ENCODE measurements at places on chromosomes 3 and 15. TPM values are rescaled to one million over a fixed set of nuclear protein-coding genes. Genes with fewer than 3 reads are reported as not detected.

Gene ZNF620
- 6.3 TPM for total RNA-seq

DNA sequence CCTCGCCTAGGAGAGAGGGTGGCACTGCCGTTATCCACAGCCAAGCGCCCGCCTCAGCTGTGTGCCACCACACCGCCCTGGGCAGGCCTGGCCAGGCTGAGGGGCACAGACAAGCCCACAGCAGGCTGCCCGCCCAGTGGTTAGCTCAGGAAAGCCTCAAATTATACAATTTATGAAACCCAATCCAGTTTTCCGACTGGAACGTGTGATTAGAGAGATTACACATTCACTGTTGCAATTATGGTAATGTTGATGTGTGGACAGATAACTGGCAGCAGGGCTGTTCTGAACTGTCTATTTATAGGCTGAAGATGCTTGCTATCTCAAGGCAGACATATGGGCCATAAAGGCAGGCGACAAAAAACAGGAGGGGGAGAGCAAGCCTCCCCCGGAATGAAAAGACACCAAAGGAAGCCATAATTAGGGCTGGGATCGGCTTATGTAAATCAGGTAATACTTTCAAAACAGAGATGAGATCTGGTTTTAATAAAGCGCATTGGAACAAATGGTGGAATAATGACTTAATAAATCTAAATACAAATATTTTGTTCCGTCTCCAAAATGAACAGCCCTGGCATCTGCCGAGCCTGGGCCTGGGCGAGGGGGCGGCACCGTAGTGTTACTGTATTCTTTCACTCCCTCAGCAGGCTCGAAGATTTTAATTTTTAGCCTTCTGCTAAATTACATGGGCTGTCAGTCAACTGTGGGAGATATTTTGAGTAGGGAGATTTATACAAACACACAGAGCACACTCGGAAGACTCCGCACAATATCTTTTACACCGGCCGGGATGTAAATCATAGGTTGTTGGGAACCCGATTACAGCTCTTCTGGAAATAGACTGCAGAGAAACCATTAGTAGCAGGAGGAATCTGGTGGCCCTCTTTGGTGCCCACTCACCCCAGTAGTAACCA is 103.1 kb upstream of the TLE3 start:
- H3K27ac ChIP-seq: no peak overlapping the region
- H3K27me3 ChIP-seq: no peaks in the 10 kb centered on the region
- H3K36me3 ChIP-seq: no peaks in the 10 kb centered on the region
- no peak overlapping the region for H3K4me3 ChIP-seq
- peaks cover 12% of the 10 kb centered on the region for H3K4me1 ChIP-seq

Gene FURIN
- total RNA-seq: 128 TPM

DNA sequence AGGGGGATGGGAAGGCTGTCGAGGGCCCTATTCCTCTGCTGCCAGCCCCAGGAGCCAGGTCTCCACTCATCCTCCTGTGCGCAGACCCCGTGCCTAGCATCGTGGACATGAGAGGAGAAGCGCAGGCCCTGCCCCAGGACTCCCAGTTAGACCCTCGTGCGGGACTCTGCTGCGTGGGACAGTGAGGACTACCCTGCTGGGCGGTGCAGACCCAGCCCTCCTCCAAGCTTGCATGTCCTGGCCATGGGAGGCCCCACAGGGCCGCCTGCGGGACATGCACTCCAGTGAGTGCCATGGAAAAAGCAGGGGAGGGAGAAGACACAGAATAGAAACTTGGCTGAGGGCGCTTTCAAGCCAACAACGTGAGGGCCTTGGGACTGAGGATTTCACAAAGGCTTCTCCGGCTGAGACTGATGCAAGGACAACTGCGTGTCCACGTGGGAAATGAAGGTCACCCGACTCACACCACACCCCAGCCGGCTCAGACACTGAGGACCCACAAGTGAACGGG is 62.6 kb upstream of the IQSEC1 start:
- no peak overlapping the region for H3K4me3 ChIP-seq
- H3K27me3 ChIP-seq: no peaks in the 10 kb centered on the region
- no peaks in the 10 kb centered on the region for H3K4me1 ChIP-seq
- H3K36me3 ChIP-seq: no peaks in the 10 kb centered on the region

Gene SLC51B
- total RNA-seq: not detected

DNA sequence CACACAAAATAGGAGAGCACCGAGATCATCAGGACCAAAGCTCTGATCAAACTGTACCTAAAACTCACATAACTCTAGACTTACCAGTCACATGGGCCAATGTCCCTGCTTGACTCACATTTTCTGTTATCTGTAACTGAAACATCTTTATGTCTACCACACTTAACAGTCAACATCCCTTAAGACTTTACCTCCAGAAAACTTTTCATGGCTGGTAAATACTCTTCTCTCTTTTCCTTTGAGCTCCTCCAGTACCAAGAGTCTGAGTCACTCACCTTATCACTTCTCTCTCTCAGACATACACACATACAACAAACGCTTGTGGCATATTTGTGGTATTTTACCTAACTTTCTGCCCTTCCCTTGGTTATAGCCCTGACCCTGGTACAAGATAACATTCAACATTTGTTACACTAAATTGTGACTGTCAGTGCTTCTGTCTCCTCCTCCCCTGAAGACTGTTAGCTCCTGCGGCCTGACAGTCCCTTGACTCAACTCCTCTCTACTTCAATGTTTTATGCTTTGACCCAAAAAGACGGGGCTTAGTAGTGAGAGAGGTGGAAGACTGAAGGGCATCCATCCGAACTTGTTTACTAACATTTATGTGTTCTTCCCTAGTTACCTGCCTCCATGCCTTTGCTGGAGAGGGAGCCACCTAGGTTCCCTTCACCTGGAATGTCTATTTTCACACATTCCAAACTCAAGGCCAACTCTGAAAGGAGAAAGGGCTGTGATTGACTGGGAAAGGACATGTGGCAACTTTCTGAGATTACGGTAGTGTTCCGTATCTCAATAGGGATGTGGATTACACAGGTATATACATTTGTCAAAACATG is 3.7 kb upstream of the EFHB start:
- no peaks in the 10 kb centered on the region for H3K4me1 ChIP-seq
- H3K36me3 ChIP-seq: no peaks in the 10 kb centered on the region
- H3K4me3 ChIP-seq: no peak overlapping the region
- H3K27ac ChIP-seq: no peak overlapping the region

DNA sequence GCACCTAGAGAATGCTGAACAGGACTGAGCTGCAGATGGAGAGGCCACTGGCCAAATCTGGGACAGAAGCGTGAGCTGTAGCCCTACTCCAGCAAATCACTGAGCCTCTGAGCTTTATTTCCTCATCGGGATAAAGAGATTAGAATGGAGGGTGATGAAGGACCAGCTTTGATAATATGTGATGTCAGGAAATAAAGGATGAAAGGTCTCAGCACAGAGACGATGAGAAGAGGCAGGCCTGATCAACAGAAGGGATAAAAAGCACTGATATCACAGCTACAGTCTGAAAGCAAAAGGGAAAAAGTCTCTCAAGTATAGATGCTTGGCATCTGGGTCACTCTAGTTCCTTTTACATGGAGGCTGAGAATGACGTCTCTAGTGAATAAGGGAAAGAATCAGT is 70.0 kb downstream of the DHX30 start:
- H3K4me3 ChIP-seq: no peak overlapping the region
- no peaks in the 10 kb centered on the region for H3K4me1 ChIP-seq
- peaks cover 55% of the 10 kb centered on the region for H3K36me3 ChIP-seq
- H3K27me3 ChIP-seq: no peaks in the 10 kb centered on the region
- H3K27ac ChIP-seq: no peak overlapping the region

GRCh38 chr3:102037791-102038190 is 188.5 kb downstream of the NFKBIZ start:
- no peak overlapping the region for H3K27ac ChIP-seq
- H3K4me3 ChIP-seq: no peak overlapping the region
- no peak for DNase-seq

- no peak overlapping the region for H3K27ac ChIP-seq
- no peaks in the 10 kb centered on the region for H3K36me3 ChIP-seq
- H3K27me3 ChIP-seq: no peaks in the 10 kb centered on the region
- H3K4me3 ChIP-seq: no peak overlapping the region
- DNase-seq: no peak
- H3K4me1 ChIP-seq: no peaks in the 10 kb centered on the region
These were observed 65.9 kb upstream of the TMEM108 start for GRCh38 chr3:132972333-132972732.

Gene CLCN2
- 3.8 TPM for total RNA-seq

Gene NAA50
- total RNA-seq: 81.8 TPM

- no peak overlapping the region for H3K27ac ChIP-seq
- no peaks in the 10 kb centered on the region for H3K27me3 ChIP-seq
- H3K4me1 ChIP-seq: peaks cover 4% of the 10 kb centered on the region
- DNase-seq: no peak
- H3K4me3 ChIP-seq: no peak overlapping the region
These were observed 30.3 kb downstream of the UMPS start for GRCh38 chr3:124760601-124761000.

Gene CCDC39
- 1.2 TPM for total RNA-seq

- no peaks in the 10 kb centered on the region for H3K27me3 ChIP-seq
- peaks cover 22% of the 10 kb centered on the region for H3K4me1 ChIP-seq
- H3K36me3 ChIP-seq: peaks cover 17% of the 10 kb centered on the region
- peak overlapping the region; percentile 97 for H3K4me3 ChIP-seq
- H3K27ac ChIP-seq: peak overlapping the region; percentile 90
- no peak for DNase-seq
These were observed 756 bp upstream of the RMDN3 start for GRCh38 chr15:40755812-40756208.

DNA sequence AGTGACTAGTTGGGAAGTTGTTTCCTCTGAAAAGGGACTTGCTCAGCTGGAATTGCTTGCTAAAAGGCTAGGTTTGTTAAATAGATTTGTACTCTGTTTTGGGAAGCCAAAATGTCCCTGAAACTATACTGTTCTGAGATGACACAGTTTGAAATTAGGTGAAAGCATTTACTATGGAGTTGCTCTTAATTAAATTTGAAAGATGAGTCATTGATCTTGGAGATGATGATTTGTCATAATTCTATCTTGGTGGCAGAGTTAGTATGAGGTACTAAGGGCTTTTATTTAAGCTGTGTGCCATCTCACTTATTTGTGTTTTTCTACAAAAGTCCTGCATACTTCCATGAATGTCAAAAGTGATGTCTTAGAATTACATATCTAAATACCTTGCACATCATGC is 320.9 kb downstream of the PTPRG start:
- H3K27me3 ChIP-seq: no peaks in the 10 kb centered on the region
- no peak for DNase-seq
- H3K4me1 ChIP-seq: peaks cover 12% of the 10 kb centered on the region
- no peak overlapping the region for H3K4me3 ChIP-seq

Gene PKM
- total RNA-seq: 569 TPM

- H3K27ac ChIP-seq: no peak overlapping the region
- no peaks in the 10 kb centered on the region for H3K36me3 ChIP-seq
- no peak overlapping the region for H3K4me3 ChIP-seq
- no peak for DNase-seq
- H3K27me3 ChIP-seq: no peaks in the 10 kb centered on the region
These were observed 389.8 kb downstream of the NR2F2 start for GRCh38 chr15:96720251-96720650.

- H3K27ac ChIP-seq: no peak overlapping the region
- no peaks in the 10 kb centered on the region for H3K36me3 ChIP-seq
- H3K4me1 ChIP-seq: no peaks in the 10 kb centered on the region
These were observed 7.8 kb upstream of the GPR171 start for GRCh38 chr3:151210676-151211381.

DNA sequence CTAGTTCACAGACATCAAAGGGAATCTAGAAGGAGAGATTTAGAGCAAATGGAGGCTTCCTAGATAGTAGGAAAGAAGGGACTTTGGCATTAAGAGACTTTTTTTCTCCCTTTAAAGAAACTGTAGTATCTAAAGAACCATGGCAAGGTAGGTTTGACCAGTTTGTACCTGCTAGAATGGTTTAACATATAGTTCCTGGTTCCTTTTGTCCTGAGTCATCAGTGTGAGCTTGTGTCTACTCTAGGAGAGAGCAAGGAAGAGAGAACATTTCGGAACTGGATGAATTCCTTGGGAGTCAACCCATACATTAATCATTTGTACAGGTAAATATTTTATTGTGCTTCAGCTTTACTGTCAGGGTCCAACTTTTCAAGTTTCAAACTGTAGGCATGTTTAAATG is 29.6 kb upstream of the TRPC1 start:
- no peak for DNase-seq
- no peaks in the 10 kb centered on the region for H3K36me3 ChIP-seq
- H3K27ac ChIP-seq: no peak overlapping the region
- no peaks in the 10 kb centered on the region for H3K27me3 ChIP-seq
- no peak overlapping the region for H3K4me3 ChIP-seq
- H3K4me1 ChIP-seq: no peaks in the 10 kb centered on the region

DNA sequence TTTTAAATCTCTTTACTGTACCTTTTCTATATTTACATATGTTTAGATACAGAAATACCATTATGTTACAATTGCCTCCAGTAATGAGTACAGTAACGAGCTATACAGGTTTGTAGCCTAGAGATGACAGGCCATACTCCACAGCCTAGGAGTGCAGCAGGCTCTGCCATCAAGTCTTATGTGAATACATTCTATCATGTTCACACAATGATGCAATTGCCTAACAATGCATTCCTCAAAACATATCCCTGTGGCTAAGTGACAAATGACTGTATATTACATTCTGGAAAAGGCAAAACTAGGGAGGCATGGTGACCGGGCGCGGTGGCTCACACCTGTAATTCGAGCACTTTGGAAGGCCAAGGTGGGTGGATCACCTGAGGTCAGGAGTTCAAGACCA is 192.4 kb upstream of the IGF1R start:
- no peak overlapping the region for H3K4me3 ChIP-seq
- no peak for DNase-seq
- H3K27me3 ChIP-seq: no peaks in the 10 kb centered on the region
- no peaks in the 10 kb centered on the region for H3K36me3 ChIP-seq

- no peak for DNase-seq
- no peaks in the 10 kb centered on the region for H3K27me3 ChIP-seq
- no peak overlapping the region for H3K4me3 ChIP-seq
- no peak overlapping the region for H3K27ac ChIP-seq
- H3K36me3 ChIP-seq: no peaks in the 10 kb centered on the region
These were observed 407.1 kb upstream of the CFAP20DC start for GRCh38 chr3:59456852-59457485.

Gene REC114
- not detected for total RNA-seq

Measured in upper lobe of left lung (tissue), 6 donors.